Prostate gland (tissue), 2 donors: ENCODE measurements at places on chromosomes 12 and 14. TPM values are rescaled to one million over a fixed set of nuclear protein-coding genes. Genes with fewer than 3 reads are reported as not detected.

The TAS2R13 gene
- 1.4 TPM for total RNA-seq

The IFI27L2 gene
- total RNA-seq, result 23.3 TPM

The CSRP2 gene
- total RNA-seq, result 31.0 TPM

The FAM216A gene
- 11.5 TPM for total RNA-seq

The WDR20 gene
- 38.6 TPM for total RNA-seq

The OR4E2 gene
- not detected for total RNA-seq

The CLEC4D gene
- not detected for total RNA-seq

The KRT85 gene
- total RNA-seq, result not detected

The C12orf50 gene
- total RNA-seq, result 6.7 TPM

The PLD4 gene
- total RNA-seq, result 1.2 TPM

The PHETA1 gene
- 11.5 TPM for total RNA-seq

The GCH1 gene
- total RNA-seq, result 4.9 TPM

The RDH12 gene
- total RNA-seq, result 0.28 TPM

The OR4K17 gene
- total RNA-seq, result not detected

The GPX2 gene
- 18.9 TPM for total RNA-seq

The SIX6 gene
- total RNA-seq, result 0.05 TPM

The CBLN3 gene
- 11.1 TPM for total RNA-seq

The AMIGO2 gene
- 6.3 TPM for total RNA-seq

The CEBPE gene
- total RNA-seq, result not detected

The NEUROD4 gene
- total RNA-seq, result not detected

The NUAK1 gene
- 9.6 TPM for total RNA-seq

The LRRC43 gene
- 5.7 TPM for total RNA-seq

The NKX2-1 gene
- not detected for total RNA-seq

The CLEC2A gene
- not detected for total RNA-seq

The C12orf54 gene
- not detected for total RNA-seq

The TSPAN11 gene
- total RNA-seq, result 1.0 TPM

The SLC17A8 gene
- not detected for total RNA-seq

The NR2C1 gene
- total RNA-seq, result 54.0 TPM

The SLC25A47 gene
- not detected for total RNA-seq

The DCN gene
- total RNA-seq, result 104 TPM

The STON2 gene
- 12.7 TPM for total RNA-seq

The TSHR gene
- total RNA-seq, result 0.36 TPM

The NFE2 gene
- 1.1 TPM for total RNA-seq

The GMFB gene
- total RNA-seq, result 19.2 TPM

The DEGS2 gene
- total RNA-seq, result 2.8 TPM

The SOX5 gene
- 7.8 TPM for total RNA-seq

The POTEM gene
- 124 TPM for total RNA-seq
